ENCODE measurements at places on chromosomes 11 and 22.

DNA sequence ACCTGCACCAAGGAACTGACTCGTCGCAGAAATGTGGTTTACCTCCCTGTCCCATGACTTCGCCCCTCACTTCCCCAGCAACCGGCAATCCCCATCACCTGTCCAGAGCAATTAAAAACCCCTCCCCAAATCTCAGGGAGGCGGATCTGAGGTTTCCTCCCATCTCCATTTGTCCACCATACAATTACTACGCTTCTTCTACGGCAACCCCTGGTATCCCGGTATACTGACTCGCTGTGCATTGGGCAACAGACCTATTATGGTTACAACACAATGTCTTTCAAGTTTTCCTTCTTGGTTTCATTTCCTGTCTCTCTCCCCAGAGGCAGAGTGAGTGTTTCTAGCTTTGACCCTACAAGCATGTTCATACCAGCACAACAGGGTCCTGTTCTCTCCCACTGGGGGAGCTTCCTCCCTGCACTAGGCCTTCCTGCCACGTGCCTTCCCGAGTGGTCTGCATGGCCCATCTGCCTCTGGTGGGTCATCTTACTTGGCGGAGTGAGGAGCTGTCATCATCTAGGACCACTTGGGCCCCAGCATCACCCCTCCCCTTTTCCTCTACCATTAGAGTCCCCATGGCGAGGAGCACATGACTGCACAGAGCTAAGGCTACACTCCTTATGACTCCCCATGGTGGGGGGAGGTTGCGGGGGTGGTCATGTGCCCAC lies 30.3 kb upstream of the NAP1L4 start:
- peak; percentile 44 for DNase-seq

DNA sequence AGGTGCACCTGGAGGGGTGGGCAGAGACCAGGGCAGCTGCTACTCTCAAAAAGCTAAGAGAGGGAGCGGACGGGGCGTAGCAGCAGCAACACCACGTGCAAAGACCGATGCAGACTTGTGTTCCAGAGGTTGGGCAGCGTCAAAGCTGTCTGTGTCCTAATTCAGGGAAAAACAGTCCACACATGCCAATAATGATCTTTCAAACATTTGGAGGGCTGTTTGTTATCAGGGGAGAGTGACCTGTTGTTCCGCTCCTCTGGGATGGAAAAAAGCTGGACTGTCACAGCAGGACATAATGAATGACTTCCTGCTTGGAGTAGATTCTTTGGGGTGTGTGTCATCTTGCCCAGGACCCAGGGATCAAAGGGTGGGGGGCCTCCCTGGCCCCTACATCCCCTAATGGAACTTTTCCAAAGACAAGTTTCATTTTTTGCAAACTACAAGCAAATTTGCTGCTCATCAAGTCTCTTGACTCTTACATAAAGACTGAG lies 6.2 kb upstream of the FBLN1 start:
- no peak for DNase-seq

DNA sequence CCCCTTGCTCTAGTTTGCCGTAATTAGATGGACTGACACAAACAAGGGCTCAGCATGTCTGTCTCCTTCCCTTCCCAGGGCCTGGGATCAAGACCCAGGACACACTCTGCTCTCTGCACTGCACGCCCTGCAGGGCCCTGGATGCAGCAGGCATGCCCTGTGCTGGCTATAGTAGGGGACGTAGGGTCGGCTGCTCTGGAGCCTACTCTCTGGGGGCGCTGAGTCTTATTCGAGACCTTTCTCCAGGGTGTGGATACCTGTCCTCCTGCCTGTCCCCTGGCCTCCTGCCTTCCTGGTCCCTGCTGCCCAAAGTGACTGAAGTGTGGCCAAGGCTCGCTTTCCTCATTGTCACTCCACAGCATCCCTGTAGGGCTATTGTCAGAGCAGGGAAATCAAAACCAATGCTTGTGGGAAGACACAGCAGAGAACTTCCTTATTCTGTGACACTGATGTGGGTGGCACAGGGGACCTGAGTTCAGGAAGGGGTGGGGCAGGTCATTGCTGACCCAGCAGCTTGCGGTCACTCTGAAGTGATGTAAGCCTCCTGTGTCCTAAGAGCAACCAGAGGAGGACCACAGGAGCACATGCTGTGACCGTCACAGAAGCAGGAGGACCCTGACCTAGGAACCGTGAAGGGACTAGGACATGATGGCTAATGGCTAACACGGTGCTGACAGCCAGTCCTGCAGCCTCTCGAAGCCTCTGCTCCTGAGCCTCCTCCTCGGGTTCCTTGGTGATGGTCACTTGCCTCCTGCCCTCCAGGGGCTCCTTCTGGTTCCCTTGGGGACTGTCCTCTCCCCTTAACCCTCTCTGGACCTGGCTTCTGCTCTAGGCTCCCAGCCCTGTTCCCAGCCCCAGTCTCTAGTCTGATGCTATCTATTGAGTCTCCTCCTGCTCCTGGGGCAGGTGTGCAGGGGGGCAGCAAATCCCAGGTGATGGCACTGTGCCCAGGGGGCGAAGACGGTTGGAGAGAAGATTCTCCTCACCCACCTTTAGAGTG lies 10.3 kb downstream of the APOBEC3A start:
- no peak for DNase-seq

DNA sequence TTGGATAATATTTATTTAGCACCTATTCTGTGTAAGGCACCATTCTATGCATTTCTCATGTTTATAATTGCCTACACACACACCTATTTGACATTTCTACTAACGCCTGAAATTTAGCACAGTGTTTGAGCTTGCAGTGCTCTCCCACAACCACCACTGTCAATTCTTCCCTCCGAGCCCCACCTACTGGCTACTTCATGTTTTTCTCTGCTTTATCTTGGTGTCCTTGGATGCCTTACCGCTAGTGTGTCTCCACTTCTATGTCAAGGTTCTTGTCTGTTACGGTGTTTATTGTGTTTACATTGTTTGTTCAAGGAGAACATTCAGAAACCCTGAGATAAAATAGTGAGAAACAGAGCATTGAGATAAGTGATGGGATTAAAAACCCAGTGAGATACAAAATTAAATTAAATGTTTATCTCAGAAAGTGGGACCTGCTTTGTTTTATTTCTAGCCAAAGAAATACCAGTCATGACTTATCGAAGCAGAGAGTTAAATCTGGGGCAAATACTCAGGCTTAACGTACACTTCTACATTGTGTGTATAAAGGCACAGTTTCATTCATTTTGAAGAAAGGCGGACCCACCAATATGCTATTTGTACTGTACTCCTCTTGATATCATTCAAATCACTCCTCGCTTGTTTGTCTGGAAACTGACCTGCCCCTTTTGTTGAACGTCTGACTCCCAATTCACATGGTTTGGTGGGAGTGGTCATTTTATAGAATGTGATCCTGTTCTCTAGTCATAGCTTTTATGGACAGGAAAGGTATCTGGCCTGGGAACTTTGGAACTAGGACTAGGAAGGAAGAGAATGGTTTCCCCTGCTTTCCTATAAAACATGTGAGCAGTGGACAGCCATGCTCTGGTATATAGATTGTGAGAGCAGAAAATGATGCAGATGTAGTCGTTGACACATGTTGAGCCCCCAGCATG lies 39.2 kb upstream of the SLC36A4 start:
- DNase-seq = peak; percentile 38

DNA sequence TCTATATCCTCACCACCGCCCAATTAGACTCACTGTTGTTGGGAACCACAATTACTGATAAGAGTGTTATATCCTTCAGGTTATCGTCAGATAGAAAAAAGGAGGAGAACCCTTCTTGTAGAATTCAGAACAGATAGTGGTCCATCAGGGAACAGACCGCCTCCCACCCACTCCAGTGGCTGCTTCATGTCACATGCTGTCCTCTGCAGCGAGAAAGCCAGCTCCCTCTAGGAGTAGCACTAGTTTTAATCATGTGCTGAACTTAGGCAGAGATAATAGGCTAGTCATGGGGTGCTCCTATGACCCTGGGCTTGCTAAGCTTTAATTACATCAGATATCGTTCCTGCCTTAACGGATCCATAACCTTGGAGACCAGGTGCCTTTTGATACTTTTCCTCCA lies 51.5 kb upstream of the RAB1B start:
- no peak for DNase-seq

All from activated naive CD4-positive, alpha-beta T cell treated with anti-CD3 and anti-CD28 coated beads, Interleukin-2, amount 10 ng/mL, durations not matched to agents 7 days and 5 days (primary cell).